ENCODE measurements at places on chromosomes 13 and 19.

DNA sequence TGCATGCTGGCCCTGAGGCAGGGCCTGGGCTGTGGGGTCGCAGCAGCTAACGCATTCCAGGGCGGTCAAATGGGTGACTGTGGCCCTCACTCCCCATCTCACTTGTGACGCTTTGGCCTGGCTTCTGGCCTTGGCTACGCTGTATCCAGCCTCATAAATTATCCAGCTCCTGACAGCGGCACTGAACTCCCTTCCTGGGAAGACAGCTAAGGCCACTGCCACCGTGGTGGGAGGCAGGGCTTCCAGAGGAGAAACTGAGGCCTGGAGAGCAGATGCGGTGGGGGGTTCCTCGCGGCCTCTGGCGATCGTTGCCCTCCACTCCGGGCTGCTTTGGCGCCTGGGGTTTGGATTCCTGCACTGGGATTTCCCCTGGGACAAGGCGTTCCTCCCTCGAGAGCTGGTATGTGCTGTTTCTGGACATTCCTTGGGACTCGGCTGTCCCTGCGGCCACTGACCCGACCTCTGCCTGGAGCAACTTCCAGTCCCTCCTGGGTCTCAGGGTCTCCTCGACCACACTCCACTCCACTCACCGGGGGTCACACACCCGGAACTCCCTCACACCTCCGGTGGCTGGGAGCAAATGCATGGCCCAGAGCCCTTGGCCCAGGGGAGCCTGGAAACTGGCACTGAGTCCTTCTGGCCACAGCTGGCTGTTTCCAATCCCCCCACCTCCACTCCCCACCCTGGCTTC, 3.4 kb downstream of the TBXA2R start:
- DNase-seq = no peak

GRCh38 chr19:21856773-21857514, 21.0 kb upstream of the ZNF43 start:
- no peak for DNase-seq

- DNase-seq = peak; percentile 17
Measured at GRCh38 chr13:102555914-102556553, 40.8 kb upstream of the TPP2 start.

- DNase-seq = no peak
Measured at GRCh38 chr19:11179716-11180297, 17.5 kb downstream of the KANK2 start.

- DNase-seq = no peak
Measured at GRCh38 chr13:91017031-91017668, 330.3 kb upstream of the MIR17HG start.

DNA sequence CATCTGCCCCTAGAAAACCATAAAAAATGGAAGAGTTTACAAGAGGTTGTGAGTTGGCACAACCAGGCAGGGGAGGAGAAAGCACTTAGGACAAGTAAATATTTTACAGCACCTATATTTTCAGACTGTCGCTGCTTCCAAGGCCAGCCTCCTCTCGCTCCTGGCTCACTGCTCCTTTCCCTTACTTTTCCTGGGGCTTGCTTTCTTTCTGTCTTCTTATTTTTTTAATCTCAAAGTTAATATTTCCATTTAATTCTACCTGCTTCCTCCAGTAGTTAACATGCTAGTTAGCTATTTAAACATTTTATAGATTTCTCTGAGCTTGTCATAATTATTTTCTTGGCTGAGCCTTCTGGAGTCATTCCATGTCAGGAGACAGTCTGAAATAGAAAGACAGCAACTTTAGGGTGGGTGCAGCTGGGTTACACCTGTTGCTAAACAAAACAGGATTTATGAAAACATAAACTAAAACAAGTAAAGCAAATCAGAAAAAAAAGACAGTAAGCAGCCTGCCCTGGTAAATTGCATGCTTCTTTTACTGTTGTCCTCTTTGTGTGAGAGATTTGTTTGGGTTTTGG, 330.1 kb downstream of the DLEU7 start:
- DNase-seq = no peak

- DNase-seq = peak; percentile 32
Measured at GRCh38 chr19:19033426-19034203, at the start of the genes ARMC6 and SUGP2. TSS of gene ARMC6 (plus strand) at chr19:19033603. CDS start at chr19:19034210, 607 bp downstream. TSS of gene SUGP2 (minus strand) at chr19:19033517. CDS start at chr19:19031071, 2,446 bp downstream.

- DNase-seq = no peak
Measured at GRCh38 chr19:3627351-3627723, 747 bp upstream of the CACTIN start.

DNA sequence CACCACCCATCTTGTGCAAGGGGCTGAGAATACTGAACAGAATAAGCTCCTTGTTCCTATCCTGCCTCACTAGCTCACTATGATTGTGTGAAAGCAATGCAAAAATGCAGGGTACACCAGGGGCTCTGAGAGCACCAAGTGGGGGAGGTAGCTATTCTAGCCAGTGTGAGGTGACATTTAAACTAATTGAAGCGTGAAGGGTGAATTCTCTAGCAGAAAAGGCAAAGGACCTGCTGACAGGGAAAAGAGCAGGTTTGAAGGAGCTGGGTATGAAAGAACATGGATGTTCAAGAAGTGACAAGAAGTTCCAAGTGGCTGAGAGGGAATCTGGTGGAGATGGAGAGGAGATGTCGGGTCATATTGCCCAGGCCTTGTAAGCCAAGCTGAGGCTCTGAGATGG, 64.2 kb downstream of the SIAH3 start:
- DNase-seq = no peak

DNA sequence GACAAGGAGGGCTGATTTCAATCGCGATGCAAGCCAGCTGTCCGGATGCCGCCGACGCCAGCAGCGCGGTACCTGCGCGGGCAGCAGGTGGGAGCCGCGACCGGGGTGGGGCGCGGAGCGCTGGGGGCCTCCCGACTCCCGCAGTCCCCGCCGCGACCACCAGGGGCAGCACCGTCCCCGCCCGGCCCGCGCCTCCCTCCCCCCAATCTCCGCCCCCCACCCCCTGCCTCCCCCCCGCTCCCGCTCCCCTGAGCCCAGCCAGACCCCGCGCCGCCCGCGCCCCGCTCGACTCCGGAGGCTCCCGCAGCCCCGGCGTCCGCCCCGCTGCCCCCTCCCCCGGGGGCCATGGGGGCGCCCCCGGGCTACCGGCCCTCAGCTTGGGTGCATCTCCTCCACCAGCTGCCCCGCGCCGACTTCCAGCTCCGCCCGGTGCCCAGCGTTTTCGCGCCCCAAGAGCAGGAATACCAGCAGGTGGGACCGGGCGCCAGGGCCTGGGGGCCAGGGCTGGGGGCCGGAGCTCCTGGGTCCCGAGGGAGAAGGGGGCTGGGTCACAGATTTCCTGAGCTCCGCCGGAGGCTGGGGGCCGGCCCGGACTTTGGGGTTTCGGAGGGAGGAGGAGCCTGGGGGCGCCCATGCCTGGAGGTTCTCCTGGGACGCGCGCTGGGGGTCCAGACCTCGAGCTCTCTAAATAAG, at the start of gene TTYH1:
TSS of gene TTYH1 (plus strand) at position 257 of the 693 bp plus-strand sequence. CDS start at position 346, 89 bp downstream.
- DNase-seq = no peak
